ENCODE measurements at places on chromosomes 6 and 20.

GRCh38 chr20:23143098-23143497 is 57.0 kb upstream of the CD93 start:
- peak; percentile 85 for DNase-seq

DNA sequence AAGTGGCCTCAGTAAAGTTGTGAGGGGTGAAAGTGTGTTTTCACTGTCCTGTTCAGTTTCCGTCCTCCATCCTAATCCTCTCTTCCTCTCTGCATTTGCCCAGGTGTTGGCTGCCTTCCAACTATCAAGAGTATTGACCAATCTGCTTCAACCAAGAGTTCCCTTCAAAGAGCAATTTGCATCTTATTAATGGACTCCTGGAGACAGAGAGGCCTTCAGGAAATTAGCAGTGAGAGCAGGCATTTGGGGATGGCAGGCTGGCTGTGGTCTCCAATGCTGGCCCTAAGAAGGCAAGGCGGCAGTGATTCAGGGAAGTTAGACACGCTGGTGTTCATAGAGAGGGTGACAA is 77.2 kb downstream of the GPR6 start:
- DNase-seq: no peak

GRCh38 chr20:750801-751200 is 17.5 kb downstream of the SLC52A3 start:
- DNase-seq: no peak

DNA sequence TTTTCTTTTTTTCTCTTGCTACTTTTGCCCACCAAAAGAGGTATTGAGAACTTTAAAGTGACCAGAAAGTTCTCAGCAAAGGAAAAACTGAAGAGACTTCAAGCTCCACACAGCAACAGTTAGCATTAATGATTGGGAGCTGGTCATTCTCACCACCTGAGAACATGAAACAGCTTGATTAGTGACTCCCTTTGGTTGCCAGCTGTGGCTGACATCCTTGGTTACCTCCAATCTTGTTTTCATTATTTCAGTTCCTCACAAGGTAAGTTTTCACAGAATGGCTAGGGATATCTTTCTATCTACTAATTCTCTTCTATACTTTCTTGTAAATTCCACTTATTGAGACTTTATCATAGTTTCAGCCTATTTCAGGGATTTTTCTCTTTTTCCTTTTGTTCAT is 427.9 kb downstream of the QKI start:
- no peak for DNase-seq

GRCh38 chr6:37640786-37641395 is 56.8 kb downstream of the MDGA1 start:
- DNase-seq: no peak

DNA sequence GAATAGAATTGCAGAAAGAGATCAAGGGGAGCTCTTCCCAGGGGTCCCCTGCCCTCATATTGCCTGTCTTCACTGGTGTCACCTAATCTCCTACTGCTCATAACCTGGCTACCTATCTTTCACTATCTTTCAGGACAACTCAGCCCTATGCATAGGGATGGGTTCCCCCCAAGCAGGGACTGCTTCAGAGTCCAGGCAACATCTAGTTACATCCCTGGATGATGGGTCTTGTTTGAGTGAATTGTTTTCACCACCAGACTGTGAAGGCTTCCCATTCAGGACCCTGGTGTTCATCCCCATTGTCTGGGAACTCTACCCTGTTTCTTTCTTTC is 850 bp upstream of the HECA start:
- no peak for DNase-seq

DNA sequence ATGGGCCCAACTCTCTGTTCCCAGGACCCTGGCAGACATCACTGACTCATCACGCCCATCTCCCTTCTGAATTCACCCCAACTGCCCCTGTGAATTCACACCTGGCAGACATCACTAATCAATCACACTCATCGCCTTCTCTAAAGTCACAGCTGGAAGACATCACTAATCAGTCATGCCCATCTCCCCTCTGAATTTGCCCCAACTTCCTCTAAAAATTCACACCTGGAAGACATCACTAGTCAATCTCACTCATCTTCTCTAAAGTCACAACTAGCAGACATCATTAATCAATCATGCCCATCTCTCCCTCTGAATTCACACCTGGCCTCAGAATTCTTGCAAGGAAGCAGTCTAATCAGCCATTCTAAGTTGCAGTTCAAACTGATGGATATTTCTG is 111.1 kb downstream of the FOXA2 start:
- DNase-seq: no peak

DNA sequence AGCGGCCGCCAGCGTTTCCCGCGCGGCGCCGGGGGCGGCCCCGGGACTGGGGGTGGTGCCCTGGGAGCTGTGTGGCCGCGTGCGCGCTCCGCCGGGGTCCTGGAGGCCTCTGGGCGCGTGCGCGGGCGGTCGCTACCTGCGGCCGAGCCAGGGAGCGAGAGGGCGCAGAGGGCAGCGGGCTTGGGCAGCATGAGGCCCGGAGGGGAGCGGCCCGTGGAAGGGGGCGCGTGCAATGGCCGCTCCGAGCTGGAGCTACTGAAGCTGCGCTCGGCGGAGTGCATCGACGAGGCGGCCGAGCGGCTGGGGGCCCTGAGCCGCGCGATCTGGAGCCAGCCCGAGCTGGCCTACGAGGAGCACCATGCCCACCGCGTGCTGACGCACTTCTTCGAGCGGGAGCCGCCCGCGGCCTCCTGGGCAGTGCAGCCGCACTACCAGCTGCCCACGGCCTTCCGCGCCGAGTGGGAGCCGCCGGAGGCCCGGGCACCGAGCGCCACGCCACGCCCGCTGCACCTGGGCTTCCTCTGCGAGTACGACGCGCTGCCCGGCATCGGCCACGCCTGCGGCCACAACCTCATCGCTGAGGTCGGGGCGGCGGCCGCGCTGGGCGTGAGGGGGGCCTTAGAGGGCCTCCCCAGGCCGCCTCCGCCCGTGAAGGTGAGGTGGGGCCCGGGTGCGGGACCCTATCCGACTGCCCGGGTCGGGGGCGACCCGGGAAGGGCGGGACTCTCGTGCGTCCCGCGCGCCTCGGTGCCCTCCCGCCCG is at the start of gene PM20D2:
Gene PM20D2 (plus strand): TSS at position 100 of the 762 bp plus-strand sequence. CDS start 90 bp downstream, at position 190.
- DNase-seq: peak; percentile 36

- DNase-seq: no peak
Observed at GRCh38 chr20:22226849-22227700, 357.3 kb downstream of the FOXA2 start.

DNA sequence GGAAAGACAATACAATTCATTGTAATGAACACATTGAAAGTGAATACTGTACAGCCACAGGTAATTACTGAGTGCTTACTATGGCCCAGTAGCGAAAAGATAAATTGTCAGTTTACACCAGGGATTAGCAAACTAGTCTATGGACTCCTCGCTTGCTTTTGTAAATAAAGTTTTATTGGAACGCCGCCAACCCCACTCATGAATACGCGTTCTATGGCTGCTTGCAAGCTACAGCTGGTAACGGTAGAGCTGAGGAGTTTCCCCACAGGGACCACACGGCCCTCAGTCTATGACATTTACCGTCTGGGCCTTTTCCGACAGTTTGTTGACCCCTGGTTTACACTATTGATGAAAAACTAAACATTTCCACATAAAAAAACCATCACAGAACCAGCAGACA is 24.2 kb downstream of the LAMA5 start:
- DNase-seq: no peak

GRCh38 chr6:150272976-150273315 is 95.9 kb upstream of the IYD start:
- DNase-seq: no peak

GRCh38 chr6:42402184-42402583 is 49.5 kb downstream of the TRERF1 start:
- no peak for DNase-seq

- no peak for DNase-seq
Observed at GRCh38 chr6:112752791-112753190, 405.7 kb downstream of the RFPL4B start.

GRCh38 chr20:44691424-44692423 is 23.4 kb upstream of the CCN5 start:
- DNase-seq: peak; percentile 88

DNA sequence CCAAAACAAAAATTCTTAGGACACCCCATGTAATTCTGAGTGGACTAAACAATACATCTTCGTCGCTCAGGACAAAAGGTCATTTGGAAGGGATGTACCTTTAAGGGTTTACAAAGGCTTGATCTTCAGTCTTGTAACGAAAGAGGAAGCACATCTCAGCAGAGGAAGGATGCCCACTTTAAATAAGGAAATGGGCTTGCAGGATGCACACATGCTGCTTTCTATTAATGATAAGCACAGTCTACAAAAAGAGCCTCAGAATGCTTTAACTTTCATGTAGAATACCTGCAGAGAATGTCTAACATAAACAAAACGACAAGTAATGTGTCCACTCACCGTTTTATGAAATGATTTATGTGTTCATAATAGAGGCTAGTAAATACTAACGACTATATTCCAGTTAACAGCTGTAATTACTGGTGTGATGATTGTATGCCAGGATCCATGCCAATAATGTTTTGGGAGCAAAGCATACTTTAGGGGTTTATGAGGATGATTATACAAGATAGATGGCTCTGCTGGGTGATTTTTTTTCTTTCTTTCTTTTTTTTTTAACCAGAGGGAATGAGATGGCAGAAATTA is 216.9 kb downstream of the GMDS start:
- DNase-seq: no peak

GRCh38 chr6:160998217-160998616 is 6.6 kb downstream of the MAP3K4 start:
- no peak for DNase-seq

- DNase-seq: peak; percentile 5
Observed at GRCh38 chr20:35568645-35569044, 26.8 kb downstream of the ERGIC3 start.

GRCh38 chr6:68726992-68727391 is 91.9 kb downstream of the ADGRB3 start:
- no peak for DNase-seq

DNA sequence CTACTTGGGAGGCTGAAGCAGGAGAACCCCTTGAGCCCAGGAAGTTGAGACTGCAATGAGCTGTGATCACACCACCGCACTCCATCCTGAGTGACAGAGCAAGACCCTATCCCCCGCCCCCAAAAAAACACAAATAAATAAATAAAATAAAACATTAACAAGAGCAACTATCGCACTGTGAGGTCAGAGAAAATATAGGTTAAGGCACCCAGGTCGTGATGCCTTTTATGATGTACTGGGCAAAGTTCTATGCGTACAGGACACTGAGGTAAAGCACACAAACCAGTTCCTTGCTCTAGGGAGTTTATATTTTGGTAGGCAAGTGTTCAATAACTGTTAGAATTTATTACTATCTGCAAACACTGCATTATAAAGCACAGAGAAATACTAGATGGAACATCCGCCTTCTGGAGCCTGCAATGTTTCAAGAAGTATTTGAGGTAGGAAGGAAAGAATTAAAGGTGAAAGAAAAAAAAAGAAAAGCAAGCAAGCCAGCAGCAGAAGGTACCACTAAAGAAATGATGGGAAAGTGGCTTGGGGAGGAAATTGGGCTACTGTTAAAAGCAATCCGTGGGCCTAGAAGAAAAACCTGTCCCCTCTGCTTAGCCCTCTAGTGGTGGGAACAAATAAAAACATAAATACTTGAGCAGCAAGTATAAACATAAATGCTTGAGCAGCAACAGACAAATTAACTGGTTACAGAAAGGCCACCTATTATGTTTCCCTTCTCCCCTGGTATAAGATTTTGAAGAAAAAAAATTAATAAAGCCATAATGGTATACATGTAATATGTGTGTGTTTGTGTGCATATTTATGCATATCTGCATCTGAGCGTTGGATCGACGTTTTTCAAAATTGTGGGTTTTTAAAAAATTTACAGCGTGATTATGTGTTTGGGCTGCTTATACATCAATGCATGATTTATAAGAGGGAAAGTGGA is 128.0 kb downstream of the PHACTR1 start:
- no peak for DNase-seq

DNA sequence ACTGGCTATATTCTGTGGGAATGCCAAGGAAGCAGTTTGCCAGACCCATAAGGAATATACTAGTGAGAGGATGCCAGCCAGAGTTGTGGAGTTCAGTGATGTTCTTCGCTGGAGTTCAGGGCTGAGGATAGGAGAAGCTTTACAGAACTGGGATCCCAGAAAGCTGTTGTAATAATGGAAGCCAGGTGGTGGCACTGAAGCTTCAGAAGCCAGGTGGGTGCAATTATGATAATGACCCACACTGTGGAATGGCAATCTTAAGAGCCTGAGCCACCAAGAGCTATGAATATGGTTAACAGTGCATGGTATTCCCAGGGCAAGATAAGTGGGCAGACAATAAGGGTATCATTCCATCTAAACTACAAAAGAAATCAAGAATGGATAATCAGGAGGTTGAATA is 25.1 kb upstream of the ENPP1 start:
- DNase-seq: no peak

DNA sequence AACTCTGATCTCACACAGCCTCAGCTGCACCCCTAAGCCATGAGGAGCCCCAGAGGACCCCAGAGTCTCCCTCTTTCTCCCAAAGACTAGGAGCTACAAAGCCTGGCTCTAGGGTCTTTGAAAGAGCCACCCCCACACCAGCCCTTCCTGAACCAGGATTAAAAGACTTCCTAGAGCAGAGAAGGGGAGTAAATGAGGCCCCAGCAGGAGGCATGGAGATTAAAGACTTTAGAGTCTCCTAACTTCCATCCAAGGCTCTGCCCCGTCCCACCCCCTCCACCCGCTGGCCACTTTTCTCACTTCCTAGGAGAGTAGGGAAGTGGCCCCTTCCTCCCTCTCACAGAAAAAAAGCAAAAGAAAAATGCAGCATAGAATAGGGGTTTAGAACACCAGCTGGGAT is 1.7 kb downstream of the PREX1 start:
- no peak for DNase-seq

DNA sequence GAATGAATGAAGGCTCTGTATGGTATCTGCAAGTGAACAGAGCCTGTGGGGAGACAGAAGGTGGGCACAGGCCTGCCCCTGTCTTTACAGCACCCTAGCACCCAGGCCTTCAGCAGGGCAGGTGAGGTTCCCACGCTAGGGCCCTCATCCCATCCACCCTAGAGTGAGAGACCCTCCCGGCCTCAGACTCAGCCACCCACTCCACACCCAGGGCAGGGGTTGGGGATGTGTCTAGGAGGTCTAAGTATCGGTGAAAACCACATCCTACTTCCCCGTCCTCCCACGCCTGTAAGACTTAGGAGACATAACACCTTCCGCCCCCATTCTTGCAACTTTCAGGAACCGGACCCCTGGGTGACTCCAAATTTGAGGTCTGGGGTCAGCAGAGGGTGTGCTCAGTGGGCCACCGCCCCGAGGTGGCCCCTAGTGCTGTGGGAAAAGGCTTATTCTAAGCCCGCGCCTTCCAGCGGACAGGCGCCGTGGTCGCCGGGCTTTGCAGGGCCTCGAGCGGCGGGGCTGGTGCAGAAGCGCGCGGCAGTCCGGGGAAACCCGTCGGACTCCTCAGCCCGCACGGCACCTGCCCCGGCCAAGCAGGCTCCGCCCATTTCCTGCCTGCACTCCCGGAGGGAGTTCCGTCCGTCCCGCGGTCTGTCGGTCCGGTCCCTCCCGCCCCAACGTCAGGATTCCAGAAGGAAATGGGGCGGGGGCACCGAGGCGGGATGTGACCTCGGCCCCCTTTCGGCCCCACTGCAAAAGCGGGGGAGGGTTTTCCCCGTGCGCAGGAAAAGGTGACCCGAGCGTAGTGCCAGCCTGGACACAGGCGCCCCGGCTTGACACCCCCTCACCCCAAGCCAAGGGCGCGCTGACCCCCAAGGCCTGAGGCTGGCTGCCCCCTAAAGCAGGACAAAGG is 868 bp downstream of the SAMD10 start:
- no peak for DNase-seq
